ENCODE measurements at places on chromosomes 2 and 18.
A peak's percentile ranks its signal among the peaks of the same experiment; 100 is the strongest.

GRCh38 chr2:164979113-164979512, 23.8 kb upstream of the SLC38A11 start:
- no peak for DNase-seq

GRCh38 chr2:40487602-40488001, 35.7 kb upstream of the SLC8A1 start:
- no peak for DNase-seq

DNA sequence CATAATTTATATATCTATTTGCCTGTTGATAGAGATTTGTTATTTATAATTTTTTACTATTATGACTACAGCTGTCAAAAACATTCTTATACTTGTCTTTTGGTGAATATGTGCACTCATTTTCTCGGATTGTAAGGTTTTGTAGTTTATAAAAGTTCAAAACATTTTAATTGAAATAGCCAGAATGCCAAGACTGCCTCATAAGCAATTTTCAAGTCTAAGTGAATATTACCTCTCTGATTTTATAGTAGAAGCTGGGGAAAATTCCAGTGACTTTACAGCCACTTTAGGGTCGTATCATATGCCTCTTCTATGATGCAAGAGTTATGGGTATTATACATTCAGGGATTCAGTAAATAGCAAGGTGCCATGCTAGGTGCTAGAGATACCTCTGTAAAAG, 21.0 kb downstream of the ZC3H6 start:
- DNase-seq, result no peak

DNA sequence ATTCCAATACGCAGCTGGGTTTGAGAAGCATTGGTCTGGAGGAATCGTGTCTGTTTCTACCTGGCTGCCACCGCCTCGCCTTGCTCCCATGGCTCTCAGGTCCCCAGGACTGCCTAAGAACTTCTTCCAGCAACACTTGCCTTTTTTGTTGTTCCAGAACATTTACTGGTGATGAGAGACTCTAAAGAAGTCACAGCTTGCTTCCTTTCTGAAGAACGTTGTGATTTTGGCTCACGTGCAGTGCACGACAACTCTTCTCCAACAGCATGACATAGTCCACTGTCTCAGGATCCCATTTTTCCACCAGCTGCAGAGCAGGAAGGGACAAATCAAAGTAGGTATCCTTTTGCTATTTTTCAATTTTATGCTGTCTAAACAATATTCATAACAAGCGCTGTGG, 940.9 kb downstream of the SLC4A3 start:
- DNase-seq, result no peak

GRCh38 chr2:172323861-172324597, 103.4 kb upstream of the ITGA6 start:
- no peak for DNase-seq

- no peak for DNase-seq
Measured at GRCh38 chr2:184504252-184504651, 94.1 kb upstream of the ZNF804A start.

GRCh38 chr2:30157616-30158015, 10.8 kb downstream of the YPEL5 start:
- no peak for DNase-seq

DNA sequence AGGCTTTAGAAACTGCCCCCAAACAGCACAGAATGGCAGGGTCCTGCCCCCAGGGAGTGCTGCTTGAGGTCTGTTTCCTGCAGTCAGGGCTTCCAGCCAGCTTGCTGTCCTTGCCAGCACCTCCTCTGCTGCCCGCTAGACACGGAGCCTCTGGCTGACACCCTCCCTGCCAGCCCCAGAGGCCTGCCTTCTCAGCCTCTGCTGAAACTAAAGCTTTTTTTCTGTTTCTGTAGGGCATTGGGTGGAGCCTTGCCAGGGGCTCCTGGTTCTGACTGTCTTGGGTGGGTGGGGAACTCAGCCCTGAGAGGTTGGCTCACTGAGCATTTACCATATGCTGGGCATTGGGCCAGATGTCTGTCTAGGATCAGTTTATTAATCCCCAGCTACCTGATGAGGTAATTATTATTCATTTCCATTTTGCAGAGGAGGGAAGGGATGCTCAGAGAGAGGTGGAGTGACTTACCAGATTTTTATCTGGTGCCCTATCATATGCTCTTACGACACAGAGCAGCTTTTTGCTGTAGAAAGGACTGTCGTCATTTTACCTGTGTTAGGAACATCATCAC, 35.4 kb downstream of the INPP4A start:
- DNase-seq, result peak; percentile 59

GRCh38 chr2:26811791-26812694, 26.2 kb downstream of the CENPA start:
- no peak for DNase-seq

GRCh38 chr2:231132129-231132528, 7.3 kb upstream of the HTR2B start:
- DNase-seq, result no peak

DNA sequence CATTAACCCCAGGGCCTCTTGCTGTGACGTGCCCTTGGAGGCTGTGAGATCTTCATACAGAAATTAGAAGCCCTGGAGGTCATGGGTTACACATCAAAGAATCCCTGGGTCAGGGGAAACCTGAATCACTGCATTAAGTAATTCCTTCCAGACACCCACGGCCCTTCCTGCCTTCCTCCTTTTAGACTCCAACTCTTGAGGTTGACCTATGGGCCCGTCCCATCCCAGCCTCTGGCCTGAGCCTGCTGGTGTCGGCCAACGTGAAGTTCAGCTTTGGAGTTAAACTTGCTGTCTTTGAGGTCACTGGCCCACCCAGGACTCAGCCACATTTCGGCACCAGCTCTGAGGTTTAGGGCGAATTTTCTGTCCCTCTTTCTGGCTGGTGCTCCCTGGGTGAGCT, 198.3 kb downstream of the ACKR3 start:
- no peak for DNase-seq

GRCh38 chr18:56851774-56852173, 200.6 kb downstream of the WDR7 start:
- DNase-seq, result no peak

DNA sequence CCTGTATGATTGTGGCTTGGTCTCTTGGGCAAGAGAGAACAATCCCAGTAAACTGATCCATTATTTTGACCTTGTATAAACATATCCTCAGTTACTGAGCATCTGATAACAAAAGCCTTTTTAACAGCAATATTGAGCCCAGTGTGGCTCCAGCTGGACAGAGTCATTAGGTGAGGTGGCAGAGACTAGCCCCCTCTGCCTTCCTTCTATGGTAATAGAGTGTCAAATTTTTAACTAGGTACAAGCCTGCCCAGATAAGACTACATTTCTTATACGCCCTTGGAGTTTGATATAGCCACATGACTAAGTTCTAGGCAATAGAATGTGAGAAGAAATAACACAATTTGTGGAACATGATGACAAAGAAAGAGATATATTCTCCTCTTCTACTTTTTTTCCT, 56.2 kb downstream of the HNMT start:
- no peak for DNase-seq

DNA sequence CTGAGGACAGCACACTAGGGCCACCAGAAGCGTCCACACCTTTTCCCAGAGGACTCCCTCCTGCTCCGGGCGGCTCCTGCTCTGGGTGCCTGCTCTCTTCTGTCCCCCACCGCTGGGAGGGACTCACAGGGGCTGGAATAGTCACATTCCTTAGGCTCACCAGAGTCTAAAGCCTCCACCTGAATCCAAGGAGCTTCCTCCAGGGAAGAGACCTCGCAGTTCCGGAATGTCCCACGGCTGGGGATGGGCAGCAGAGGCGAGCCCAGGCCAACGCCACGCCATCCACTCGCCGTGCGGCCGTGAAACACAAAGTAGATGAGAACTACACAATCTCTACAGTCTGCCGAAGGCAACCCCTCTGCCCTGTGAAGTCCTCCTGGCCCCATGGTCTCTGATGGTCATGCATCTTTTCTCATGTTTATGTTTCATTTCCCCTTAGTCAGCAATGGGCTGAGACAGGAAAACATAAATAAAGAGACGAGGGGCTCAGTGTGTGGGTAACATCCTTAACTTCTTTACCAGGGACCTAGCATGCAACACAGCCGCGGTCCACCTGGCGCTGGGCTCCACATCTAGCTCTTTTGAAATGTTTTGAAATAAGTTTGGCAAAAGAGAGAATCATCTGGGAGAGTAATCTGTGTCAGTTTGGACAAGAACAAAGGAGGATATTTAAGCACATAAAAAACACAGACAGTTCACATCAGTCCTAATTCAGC, 98.4 kb downstream of the PXDN start:
- no peak for DNase-seq
